Naive thymus-derived CD4-positive, alpha-beta T cell (primary cell): ENCODE measurements at places on chromosomes 4 and X.
A peak's percentile ranks its signal among the peaks of the same experiment; 100 is the strongest.

DNA sequence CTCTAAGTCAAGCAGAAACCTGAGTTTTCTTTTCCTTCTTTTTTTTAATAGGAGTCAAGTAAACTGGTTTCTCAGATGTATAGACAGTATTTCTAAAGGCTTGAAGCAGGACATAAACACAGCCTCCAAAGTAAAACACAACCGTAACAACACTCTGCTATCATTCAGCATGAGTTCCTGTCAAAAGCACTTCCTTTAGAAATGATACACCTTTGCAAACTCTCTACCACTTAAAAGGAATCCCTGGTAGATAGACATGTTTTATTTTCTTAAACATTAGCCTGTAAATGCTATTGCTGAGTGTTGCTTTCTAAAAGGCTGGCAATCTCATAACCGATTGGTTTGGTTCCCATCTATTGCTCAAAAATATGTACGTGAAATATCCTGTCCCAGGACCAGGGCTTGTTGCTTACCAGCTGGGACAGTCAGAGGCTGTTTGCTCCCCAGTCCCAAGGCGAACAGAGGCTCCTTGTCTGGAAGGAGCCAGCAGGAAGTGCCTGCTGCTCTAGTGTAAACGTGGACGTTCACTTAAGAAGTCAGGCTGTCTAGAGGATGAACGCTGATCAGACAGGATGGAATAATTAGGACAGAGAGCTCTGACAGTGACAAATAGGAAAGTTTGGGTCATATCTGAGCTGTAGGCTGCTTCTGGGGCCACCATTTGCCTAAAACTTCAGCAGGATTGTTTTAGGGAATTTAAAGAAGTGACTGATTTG, 173.9 kb upstream of the KLF3 start:
- peak overlapping the region; percentile 25 for H3K4me3 ChIP-seq
- H3K4me1 ChIP-seq, result peaks cover 28% of the 10 kb centered on the region
- no peaks in the 10 kb centered on the region for H3K27me3 ChIP-seq
- H3K36me3 ChIP-seq, result no peaks in the 10 kb centered on the region
- peak overlapping the region; percentile 60 for H3K27ac ChIP-seq

DNA sequence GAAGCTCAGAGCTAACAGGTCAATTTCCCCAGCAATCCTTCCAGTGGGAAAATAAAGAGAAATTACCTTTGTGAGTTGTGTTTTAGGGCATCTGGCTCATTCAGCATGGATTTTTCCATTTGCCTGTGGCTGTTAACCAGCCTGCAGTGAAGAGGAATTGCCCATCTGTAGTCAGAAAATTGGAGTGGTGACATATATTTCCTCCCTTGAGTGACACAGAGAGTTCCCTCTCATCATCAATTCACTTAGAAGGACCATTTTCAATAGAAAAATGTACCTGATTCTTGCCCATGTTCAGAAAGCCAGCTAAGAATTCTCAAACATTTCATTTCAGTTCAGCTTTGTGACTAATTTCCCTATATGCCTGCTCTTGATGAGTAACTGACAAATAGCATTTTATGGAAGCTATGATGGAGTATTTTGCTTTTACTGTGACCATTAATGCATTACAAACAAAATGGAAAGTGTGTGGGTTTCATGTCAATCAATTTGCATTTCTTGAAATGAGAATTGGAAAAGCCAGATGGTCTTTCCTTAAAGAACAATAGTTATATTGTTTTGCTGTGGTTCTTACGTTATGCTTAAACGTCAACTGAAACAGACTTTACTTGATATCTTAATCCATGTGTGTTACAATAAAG, 155.8 kb downstream of the NWD2 start:
- no peak overlapping the region for H3K4me3 ChIP-seq
- H3K4me1 ChIP-seq, result no peaks in the 10 kb centered on the region
- no peak for DNase-seq
- no peaks in the 10 kb centered on the region for H3K27me3 ChIP-seq

DNA sequence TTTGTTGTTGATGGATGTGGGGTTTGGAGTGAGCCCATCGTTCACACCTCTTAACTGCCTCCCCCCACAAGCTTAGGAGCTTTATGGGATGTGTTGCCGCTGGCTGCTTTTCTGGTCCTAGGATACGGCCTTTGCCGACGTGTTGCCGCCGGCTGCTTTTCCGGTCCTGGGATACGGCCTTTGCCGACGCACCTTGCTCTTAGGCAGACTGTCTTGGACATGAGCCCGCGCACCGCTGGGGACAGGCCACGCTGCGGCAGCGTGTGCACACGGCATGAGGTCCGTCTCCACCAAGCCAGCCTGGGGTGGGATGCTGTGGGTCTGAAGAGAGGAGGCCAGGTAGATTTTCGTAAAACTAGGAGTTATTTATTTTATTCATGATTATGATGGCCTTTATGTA, 14.2 kb downstream of the RGS12 start:
- H3K4me3 ChIP-seq, result no peak overlapping the region
- no peaks in the 10 kb centered on the region for H3K36me3 ChIP-seq
- H3K4me1 ChIP-seq, result peaks cover 29% of the 10 kb centered on the region

DNA sequence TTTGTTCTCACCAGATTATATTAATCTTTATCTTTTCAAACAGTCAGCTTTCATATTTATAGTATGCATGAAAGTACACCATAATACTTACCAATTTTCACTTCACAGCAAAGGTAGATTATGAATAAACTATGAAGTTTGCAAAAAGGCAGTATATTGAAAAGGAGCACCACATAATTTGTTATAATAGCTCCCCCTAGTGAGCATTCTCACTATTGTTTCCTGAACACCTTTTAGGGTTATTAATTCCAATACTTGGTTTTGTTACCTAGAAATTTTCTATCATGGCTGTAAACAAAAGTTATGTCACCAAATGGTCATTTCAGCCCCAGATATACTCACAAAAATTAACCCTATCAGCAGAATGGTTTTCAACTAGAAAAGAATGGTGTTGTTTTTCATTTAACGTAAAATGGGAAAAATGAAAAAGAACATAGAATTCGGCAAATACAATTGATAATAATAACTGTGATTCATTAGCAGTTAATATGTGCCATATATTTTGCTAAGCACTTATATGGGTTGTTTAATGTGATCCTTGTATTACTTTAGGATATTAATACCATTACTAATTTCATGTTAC, 30.2 kb upstream of the NKX6-1 start:
- DNase-seq, result peak; percentile 13
- H3K36me3 ChIP-seq, result no peaks in the 10 kb centered on the region
- H3K4me3 ChIP-seq, result no peak overlapping the region
- H3K27ac ChIP-seq, result no peak overlapping the region
- H3K4me1 ChIP-seq, result no peaks in the 10 kb centered on the region

GRCh38 chrX:150205011-150205410, 158.1 kb upstream of the MAMLD1 start:
- H3K36me3 ChIP-seq, result no peaks in the 10 kb centered on the region
- H3K4me3 ChIP-seq, result no peak overlapping the region
- DNase-seq, result no peak
- H3K27ac ChIP-seq, result no peak overlapping the region
- no peaks in the 10 kb centered on the region for H3K4me1 ChIP-seq

GRCh38 chr4:138348055-138348454, 105.9 kb upstream of the SLC7A11 start:
- H3K4me3 ChIP-seq, result no peak overlapping the region
- H3K27me3 ChIP-seq, result no peaks in the 10 kb centered on the region
- no peaks in the 10 kb centered on the region for H3K4me1 ChIP-seq

DNA sequence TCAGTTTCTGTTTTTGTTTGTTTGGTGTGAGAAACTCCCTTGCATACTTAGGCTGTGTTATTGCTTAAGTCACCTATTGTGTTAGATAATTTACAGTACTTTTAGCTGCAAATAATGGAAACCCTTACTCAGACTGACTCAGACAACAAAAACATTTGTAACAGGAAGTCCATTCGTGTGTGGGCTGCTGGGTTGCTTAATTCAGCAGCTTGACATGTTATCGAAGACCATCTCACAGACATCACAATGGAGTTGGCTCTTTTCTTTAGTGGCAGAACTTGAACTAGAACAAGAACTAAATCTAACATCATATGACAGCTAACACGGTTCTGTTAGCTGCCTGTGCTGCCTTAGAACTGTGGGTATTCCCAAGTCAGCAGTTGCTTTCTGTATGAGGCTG, 9.9 kb upstream of the GABRE start:
- DNase-seq, result no peak
- no peaks in the 10 kb centered on the region for H3K36me3 ChIP-seq
- H3K27me3 ChIP-seq, result no peaks in the 10 kb centered on the region
- no peak overlapping the region for H3K4me3 ChIP-seq

DNA sequence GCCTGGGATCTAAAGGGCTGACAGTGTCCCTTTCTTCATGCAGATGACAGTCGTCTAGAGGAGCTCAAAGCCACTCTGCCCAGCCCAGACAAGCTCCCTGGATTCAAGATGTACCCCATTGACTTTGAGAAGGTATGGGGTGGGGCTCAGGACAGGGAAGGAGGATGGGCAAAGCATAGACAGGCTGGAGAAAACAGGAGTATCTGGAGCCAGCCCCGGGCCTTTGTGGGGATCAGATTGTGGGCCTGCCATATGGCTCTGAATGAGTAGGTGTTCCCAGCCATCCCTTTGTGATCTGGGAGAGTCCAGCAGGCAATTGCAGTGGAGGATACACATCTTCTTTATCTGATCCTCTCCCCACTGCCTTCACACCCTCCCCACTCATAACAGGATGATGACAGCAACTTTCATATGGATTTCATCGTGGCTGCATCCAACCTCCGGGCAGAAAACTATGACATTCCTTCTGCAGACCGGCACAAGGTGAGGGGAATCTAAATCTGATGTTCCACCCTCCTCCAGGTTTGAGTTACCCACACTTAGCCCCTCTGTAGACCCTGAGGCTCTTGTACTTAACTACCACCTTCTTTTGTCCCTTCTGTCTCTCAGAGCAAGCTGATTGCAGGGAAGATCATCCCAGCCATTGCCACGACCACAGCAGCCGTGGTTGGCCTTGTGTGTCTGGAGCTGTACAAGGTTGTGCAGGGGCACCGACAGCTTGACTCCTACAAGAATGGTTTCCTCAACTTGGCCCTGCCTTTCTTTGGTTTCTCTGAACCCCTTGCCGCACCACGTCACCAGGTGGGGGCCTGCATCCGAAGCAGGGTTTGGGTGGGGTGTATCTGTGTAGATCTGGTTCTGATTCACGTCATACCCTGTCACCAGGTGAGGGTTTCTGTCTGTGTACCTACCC, 5.8 kb upstream of the CDK16 start:
- no peaks in the 10 kb centered on the region for H3K36me3 ChIP-seq
- H3K27me3 ChIP-seq, result no peaks in the 10 kb centered on the region
- no peak overlapping the region for H3K27ac ChIP-seq
- DNase-seq, result no peak
- peaks cover 5% of the 10 kb centered on the region for H3K4me1 ChIP-seq

GRCh38 chr4:158793021-158793420, 24.2 kb downstream of the FNIP2 start:
- no peak for DNase-seq
- no peaks in the 10 kb centered on the region for H3K27me3 ChIP-seq
- H3K27ac ChIP-seq, result no peak overlapping the region
- no peaks in the 10 kb centered on the region for H3K4me1 ChIP-seq

DNA sequence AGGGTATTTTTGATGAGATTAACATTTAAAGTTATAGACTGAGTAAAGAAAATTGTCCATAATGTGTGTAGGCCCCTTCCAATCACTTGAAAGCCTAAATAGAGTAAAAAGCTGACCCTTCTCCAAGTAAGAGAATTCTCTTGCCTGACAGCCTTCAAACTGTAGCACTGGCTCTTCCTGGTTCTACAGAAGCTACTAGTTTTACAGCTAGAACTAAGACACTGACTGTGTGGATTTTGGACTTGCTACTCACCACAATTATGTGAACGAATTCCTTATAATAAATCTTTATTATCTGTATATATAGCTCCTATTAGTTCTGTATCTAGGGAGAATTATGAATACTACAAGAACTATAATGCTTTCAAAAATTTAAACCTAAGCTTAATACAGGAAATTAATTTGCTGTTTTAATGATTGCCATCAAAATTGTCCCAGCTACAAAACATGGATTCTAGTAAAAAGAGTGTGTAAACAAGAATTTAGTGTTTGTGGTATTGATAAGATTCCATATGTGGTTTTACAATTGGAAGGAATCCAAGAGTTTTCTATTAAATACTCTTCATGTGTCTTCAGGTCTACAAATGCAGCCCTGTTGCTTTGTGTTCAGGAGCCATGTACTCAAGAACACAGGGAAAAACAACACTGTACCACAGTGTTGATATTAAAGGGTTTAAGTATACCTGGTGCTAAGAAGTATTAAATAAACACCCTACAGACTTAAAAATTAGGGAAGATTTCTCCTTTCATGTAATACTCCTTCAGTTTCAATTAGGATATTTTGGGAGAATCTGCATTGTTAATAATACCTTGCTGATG, 366.5 kb downstream of the CXXC4 start:
- no peaks in the 10 kb centered on the region for H3K36me3 ChIP-seq
- DNase-seq, result no peak
- H3K27ac ChIP-seq, result no peak overlapping the region
- no peaks in the 10 kb centered on the region for H3K4me1 ChIP-seq
- H3K27me3 ChIP-seq, result no peaks in the 10 kb centered on the region
- no peak overlapping the region for H3K4me3 ChIP-seq

- no peaks in the 10 kb centered on the region for H3K36me3 ChIP-seq
- H3K27ac ChIP-seq, result no peak overlapping the region
- no peak overlapping the region for H3K4me3 ChIP-seq
- H3K4me1 ChIP-seq, result no peaks in the 10 kb centered on the region
- no peaks in the 10 kb centered on the region for H3K27me3 ChIP-seq
- no peak for DNase-seq
Observed at GRCh38 chr4:91887926-91888325, 415.8 kb upstream of the GRID2 start.

DNA sequence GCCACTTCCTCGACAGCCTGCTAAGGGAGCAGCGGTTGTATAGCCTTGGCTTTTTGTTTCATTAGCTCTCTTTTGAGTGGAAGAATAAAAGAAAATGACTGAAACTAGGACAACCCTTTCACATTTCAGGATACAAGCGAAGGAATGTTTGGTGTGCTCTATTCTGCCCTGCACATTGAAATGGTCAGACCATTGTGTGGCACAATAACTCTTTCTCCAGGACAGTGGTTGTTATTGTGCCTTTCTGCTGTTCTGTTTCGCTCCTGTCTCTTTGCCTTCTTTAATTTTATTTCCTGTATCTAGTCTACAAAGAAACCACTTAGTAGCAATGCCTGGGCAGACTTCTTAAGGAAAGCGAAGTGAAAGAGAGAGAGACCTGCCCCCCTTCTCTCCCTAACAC, 473.7 kb downstream of the GBA3 start:
- no peak overlapping the region for H3K27ac ChIP-seq
- no peaks in the 10 kb centered on the region for H3K27me3 ChIP-seq
- H3K4me3 ChIP-seq, result no peak overlapping the region
- H3K36me3 ChIP-seq, result no peaks in the 10 kb centered on the region
- DNase-seq, result no peak

DNA sequence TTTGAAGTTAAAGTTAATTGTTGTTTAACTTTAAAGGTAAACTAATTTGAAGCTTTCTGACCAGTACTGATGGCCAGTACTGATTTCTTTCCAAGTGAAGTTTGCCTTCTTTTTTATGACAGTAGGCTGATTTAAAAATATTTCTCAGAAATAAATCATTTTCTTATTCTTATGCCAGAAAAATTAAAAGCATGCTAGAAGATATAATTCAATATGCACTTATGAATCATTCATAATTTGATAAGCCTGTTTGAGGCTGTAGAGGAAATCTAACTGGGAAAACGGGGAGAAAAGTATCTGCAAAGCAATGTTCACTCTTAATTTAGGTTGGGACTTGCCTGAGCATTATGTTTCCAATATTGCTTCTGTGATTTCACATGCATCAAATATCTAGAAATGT, 1112.0 kb upstream of the INTU start:
- no peaks in the 10 kb centered on the region for H3K4me1 ChIP-seq
- H3K36me3 ChIP-seq, result no peaks in the 10 kb centered on the region
- no peak overlapping the region for H3K27ac ChIP-seq
- no peak for DNase-seq
- H3K4me3 ChIP-seq, result no peak overlapping the region
